ENCODE measurements at places on chromosomes 11 and 22. TPM values are rescaled to one million over a fixed set of nuclear protein-coding genes. Genes with fewer than 3 reads are reported as not detected.

SLC39A13 gene
- total RNA-seq: 20.6 TPM

MIEF1 gene
- 41.8 TPM for total RNA-seq

BIRC3 gene
- 71.3 TPM for total RNA-seq

DBX1 gene
- total RNA-seq: not detected

CABP7 gene
- total RNA-seq: 0.05 TPM

TRIM6 gene
- 0.25 TPM for total RNA-seq

LMNTD2 gene
- total RNA-seq: 1.6 TPM

ARHGAP42 gene
- total RNA-seq: 0.32 TPM

PAAF1 gene
- 21.1 TPM for total RNA-seq

C11orf24 gene
- 23.0 TPM for total RNA-seq

Measured in T-helper 2 cell treated with Interferon-gamma antibody and Interleukin-4, amounts not matched to agents 100 ng/mL and 5 ng/mL, for 36 hours (primary cell).